Airway epithelial cell (primary cell): ENCODE measurements at places on chromosomes 3 and 15. TPM values are rescaled to one million over a fixed set of nuclear protein-coding genes. Genes with fewer than 3 reads are reported as not detected.

The CYP11A1 gene
- total RNA-seq = 0.70 TPM in 1 of 2 replicates, not detected in the other

The SAXO2 gene
- 0.49 and 1.1 TPM in 2 replicates for total RNA-seq

The CRYGS gene
- total RNA-seq = 0.23 and 0.99 TPM in 2 replicates

The DIS3L gene
- total RNA-seq = 10.7 and 14.5 TPM in 2 replicates

The TRH gene
- total RNA-seq = not detected in 2 replicates

The ABI3BP gene
- 0.28 and 2.1 TPM in 2 replicates for total RNA-seq

The PLD1 gene
- 15.0 and 23.3 TPM in 2 replicates for total RNA-seq

The RASGRF1 gene
- total RNA-seq = not detected in 2 replicates

The ADPRH gene
- 0.46 and 1.2 TPM in 2 replicates for total RNA-seq

The PFKFB4 gene
- 20.5 and 24.5 TPM in 2 replicates for total RNA-seq

The MON1A gene
- total RNA-seq = 15.4 and 20.8 TPM in 2 replicates

The GPR62 gene
- 0.23 TPM in 1 of 2 replicates, not detected in the other for total RNA-seq

The WDR72 gene
- total RNA-seq = not detected in 2 replicates

The CATSPER2 gene
- total RNA-seq = 1.4 and 2.6 TPM in 2 replicates

The SSUH2 gene
- 0.09 and 0.35 TPM in 2 replicates for total RNA-seq

The STRA6 gene
- 0.28 and 0.79 TPM in 2 replicates for total RNA-seq

The DUOX1 gene
- 39.9 and 59.4 TPM in 2 replicates for total RNA-seq

The BFSP2 gene
- not detected in 2 replicates for total RNA-seq

The GASK1A gene
- 0.07 and 0.98 TPM in 2 replicates for total RNA-seq

The ANKUB1 gene
- total RNA-seq = 1.7 and 2.0 TPM in 2 replicates

The DNAH12 gene
- not detected in 2 replicates for total RNA-seq

The CD86 gene
- 0.21 TPM in 1 of 2 replicates, not detected in the other for total RNA-seq

The STRIT1 gene
- total RNA-seq = not detected in 2 replicates

The PPP1R14D gene
- total RNA-seq = not detected in 2 replicates

The TUBGCP5 gene
- total RNA-seq = 12.1 and 12.4 TPM in 2 replicates
